ENCODE measurements at places on chromosomes 5 and 9.

- DNase-seq = no peak
Observed at GRCh38 chr5:172664681-172665541, 23.8 kb downstream of the NEURL1B start.

GRCh38 chr9:76634356-76635054 lies 129.7 kb upstream of the PCA3 start:
- DNase-seq = no peak

DNA sequence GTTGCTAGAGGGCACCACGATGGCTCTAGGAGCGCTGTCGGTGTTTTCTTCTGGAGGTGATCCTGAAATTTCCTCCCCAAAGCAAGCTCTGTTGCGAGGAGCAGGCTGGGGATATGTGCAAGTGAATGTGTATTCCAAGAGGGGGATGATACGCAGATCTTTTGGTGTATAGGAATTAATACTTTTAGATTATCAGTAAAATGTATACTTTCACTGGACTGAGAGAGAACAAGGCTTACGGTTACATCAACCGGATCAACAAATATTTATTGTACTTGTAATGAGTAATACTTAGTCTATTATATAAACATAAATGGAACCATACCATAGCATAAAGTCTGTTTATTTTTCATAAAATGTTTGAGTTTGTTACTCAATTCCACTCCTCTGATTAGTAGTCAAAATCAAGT lies 632 bp upstream of the PRKAA1 start:
- no peak for DNase-seq

DNA sequence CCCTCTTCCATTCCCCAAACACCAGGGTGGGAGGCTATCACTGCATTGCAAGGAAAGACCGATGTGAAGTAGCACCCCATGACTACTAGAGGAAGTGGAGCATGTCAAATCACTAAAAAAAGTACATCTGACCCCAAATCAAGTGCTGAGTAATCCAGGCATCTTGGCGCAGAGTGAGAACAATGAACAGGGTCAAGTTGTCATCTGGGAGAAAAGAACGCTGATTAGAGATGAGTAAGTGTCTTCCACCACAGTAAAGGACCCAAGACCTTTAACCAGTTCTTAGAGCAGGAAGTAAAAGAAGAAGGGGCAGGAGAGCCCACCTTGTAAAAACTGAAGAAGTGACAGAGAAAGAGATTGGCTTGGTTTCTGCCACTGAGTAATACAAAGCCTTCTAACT lies 75.0 kb upstream of the RAD23B start:
- DNase-seq = no peak

DNA sequence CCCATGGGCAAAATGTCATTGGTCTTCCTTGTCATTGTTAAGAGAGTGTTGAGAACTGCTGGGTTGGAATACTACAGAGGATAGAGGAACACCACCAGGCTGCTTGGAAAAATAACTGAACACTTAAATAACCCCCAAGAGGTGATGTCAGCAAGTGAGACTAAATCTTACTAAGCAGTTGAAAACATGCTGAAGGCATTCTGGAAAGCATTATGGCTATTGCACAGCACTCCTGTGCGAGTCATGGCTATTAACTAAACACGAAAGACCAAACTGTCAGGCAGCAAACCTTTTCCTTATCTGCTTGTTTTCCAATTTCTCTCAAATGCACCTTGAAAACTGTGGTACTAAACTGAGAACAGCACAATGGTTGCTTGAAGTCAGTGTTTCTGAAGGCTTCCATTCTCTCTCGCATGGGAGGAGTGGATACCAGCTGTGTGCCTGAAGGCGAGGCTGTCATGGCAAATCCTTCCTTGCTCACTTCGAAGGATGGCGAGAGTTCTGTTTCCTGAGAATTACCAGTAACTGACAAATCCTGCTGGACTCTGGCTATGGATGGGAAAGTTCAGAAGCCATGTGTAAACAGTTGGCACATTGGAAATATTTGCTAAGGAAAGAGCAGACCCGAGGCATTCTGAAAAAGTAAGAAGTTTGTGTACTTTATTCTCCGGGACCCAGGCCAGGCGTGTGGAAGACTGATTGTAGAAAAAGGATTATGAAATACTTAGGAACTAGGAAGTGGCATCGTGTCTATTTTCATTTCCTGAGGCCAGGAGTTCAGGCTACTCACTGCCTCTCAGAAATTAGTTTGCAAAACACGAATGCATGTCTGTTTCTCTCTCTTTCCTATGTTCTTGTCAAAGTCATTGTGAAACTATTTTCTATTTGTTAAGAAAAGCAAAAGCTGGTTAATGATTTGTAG lies 182.1 kb downstream of the DMRT2 start:
- DNase-seq = no peak

DNA sequence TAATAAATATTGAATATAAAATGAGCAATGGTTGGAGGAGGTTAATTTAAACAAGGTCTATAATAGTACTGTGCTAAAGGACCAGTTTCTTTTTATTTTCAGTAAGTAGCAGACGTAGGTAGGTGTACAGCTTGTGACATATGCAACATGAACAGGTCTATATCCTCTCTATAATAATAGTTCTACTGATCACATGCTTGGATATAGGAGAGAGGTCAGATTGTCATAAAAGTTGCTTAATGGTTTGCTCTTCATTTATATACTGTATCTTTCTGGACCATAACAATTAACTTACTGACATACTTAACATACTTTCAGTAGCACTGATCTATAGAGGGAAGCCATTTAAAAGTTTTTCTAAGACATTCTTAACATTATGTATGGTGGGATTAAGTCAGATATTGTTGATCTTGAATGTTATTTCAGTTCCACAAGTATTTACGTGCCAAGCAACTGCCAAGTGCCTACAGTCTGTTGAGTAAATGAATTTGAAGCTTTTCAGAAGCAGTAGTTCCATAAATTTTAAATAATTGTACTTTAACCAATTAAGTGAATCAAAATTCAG lies 68.0 kb downstream of the DENND4C start:
- DNase-seq = no peak

GRCh38 chr9:110714314-110714713 lies 45.7 kb downstream of the MUSK start:
- DNase-seq = no peak

GRCh38 chr9:107375001-107375400 lies 91.9 kb downstream of the RAD23B start:
- DNase-seq = no peak

DNA sequence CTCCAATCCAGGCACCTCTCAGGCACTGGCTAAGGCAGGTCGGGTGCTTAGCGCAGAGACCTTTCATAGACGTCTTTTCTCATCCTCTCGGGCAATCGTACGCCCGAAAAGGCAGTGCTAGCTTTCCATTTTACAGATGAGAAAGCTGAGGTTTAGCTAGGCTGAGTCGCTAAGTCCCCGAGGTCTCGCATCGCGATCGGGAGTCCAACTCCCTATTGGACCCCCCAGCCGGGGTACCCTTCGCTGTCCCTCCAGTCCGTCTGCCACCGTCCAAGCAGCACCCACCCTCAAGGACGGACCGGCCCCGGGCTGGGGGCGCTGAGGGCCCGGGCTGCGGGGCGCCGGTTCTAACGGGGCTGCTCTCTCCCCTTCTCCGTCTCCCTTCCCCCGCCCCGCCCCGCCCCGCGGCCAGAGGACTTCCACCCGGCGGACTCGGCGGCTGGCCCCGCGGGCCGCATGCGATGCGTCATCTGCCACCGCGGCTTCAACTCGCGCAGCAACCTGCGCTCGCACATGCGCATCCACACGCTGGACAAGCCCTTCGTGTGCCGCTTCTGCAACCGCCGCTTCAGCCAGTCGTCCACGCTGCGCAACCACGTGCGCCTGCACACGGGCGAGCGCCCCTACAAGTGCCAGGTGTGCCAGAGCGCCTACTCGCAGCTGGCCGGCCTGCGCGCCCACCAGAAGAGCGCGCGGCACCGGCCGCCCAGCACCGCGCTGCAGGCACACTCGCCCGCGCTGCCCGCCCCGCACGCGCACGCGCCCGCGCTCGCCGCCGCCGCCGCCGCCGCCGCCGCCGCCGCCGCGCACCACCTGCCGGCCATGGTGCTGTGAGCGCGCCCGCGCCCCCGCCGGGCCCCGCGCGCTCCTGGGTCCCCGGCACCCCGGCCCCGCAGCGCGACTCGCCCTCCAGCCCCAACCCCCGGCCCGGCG lies 12.5 kb upstream of the EXOSC2 start:
- peak; percentile 57 for DNase-seq

DNA sequence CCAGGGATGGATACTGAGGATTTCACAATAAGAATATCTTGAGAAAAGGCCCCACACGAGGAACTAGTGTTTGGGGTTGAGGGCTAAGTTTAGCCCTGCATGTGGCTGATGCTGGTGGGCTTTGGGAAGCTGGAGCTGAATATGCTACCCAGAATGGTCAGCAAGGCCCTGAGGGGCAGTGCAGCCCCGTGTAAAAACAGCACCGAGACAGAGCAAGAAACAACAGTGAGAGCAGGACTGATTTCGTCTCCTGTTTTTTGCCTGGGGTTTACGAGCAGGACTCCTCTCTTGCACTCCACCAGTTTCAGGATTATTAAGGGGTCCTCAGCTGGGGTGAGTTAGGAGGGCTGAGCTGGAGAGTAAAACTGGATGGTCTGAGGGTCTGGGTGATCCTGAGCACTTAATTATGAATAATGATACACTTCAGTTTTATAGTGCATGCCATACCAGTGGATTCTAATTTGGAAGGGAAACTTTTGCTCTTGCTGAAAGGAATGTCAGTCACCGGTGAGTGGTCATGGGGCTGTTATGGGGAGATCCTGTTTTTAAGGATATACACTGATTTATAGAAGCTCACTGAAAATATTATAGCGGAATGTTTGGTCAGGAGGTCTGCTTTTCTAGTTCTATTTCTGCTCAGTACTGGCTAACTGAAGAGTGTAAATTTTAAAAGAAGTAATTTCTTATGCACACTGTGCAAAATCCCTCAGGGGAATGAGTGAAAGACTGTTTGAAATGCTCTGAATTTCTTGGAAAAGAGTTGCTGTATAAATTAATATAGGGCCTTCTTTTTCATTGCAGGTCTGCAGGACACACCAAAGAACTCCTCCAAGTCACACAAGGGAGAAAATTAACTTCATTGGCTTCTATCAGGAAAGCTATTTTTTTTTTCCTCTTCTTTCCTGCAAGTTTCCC lies 42.7 kb upstream of the NFIB start:
- no peak for DNase-seq

DNA sequence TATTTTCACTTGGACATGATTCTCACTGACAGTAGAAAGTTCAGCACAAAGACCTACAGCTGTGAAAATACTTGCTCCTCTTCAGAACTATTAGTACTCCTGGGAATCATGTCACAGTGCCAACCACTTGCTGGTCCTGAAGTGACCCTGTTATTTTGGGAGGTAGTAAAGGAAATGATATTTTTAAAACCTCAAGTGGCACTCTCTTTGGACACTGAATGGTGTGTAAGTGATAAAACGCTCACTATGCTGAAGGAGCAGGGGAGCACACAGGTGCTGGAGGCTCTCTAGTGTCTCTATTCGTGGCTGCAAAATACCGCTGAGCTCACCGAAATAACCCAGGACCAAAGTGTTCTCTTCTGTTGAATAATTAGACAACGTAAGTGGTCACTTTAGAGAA lies 76.9 kb upstream of the SPATA31D4 start:
- no peak for DNase-seq

GRCh38 chr9:99411479-99412115 lies 189.5 kb downstream of the SEC61B start:
- no peak for DNase-seq

GRCh38 chr5:159448-160172 lies 31.7 kb upstream of the LRRC14B start:
- no peak for DNase-seq

DNA sequence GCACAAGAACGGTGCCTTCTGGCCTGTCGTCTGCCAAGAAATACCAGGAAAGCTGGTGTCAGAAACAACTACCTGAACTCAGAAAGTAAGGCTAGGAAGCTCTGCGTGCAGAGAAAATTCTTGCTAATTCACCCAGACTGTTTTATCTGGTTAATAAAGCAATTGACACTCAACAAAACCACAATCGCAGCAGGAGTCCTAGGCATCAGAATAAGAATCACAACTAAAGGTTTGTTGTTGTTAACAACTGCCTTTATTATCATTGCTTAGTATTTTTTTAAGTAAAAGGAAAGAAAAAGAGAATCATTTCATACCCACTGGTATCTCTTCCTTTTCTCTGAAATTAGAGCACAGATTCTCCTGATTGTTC lies 3.9 kb upstream of the ISL1 start:
- no peak for DNase-seq

DNA sequence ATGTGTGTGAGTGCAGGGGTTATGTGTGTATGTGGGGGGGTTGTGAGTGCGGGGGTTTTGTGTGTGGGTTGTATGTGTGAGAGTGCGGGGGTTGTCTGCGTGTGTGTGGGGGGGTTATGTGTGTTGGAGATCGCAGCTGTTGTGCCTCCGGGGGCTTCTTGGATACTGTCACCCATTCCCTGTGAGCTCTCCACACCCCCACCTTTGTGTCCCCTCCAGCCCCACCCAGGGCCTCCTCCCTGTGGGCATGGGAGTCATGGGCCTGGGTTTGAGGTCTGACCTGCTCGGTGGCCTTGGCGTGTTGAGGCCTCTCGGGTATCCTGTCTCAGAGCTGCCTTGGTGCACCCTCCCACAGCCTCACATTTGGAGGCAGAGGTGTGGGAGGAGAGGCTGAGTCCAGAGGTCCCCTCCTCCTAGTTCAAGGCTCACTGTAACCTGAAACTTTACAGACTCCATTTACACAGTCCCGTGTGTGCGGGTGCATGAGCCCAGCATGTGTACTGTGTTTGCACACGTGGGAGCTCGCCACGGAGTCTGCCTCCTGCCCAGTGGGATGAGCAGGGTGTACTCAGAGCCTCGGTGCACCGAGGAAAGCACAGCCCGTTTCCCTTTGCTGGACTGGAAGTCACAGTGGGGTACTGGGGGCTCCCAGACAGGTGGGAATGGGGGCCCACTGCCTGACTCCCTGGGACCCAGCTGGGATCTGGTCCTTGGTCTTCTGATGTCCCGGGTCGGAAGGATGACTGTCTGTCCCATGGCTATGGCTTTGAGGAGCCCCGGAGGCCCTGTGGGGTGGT lies 43.4 kb downstream of the RXRA start:
- no peak for DNase-seq

DNA sequence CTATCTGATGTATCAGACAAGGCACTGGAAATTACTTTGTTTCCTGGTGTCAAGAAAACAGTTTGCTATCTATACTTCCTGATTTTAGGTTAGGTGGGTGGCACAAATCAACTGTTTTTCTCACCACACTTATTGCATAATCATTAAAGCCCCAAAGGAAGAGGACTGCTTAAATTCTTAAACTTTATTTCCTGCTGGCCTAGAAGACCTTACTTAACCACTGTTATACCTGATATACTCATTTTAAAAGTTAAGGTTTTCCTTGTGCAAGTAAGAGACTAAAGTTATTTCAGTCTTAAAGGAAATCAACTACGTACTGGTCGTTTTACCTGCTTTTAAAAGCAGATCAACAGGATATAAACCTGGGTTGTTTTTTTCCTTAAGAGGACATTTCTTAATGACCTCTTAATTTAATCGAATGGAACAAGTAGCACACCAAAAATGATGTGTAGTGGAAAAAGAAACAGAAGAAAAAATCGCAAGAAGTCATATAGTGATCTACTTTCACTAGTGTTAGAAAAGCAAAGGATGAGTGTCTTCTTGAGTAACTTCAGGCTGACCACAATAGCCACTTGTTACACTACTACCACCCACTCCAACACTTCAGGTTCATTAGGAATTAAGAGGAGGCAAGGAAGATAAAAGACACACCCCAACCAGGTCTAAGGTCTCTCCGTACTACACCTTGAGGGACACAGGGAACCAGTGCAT lies 974 bp downstream of the CLINT1 start:
- no peak for DNase-seq

- no peak for DNase-seq
Observed at GRCh38 chr9:133394687-133395271, 18.6 kb downstream of the STKLD1 start.

GRCh38 chr5:17482790-17483189 lies 15.2 kb upstream of the TAF11L2 start:
- DNase-seq = no peak

Data from CD4-positive, alpha-beta T cell treated with Interleukin-1 beta for 1 hour (primary cell).